Chondrocyte (in vitro differentiated cells): ENCODE measurements at places on chromosomes 1 and 21.

DNA sequence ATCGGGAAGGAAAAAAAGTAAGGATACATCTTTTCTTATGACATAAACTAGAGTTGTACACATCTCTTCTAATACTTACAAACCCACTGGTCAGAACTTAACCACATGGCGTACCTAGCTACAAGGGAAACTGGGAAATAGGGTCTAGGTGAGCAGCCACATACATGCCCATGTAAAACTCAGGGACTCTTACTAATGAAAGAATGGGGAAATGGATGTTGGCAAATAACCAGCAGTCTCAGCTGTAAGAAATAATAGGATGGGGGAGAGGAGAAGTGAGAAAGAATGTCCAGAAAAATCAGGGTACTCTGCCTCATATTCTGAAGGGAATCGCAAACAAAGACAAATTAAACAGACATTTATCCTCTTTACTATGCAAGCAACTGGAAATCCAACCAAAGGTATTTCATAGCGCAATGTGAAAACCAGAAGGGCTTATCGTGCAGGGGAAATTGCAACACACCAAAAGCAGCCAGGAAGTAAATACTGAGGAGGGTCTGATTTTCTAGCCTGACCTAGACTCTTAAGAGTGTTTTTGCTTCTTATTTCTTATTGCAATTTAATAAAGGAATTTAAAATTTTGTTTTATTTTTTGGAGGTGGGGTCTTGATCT lies 17.5 kb downstream of the GTF2B start:
- peaks cover 11% of the 10 kb centered on the region for H3K4me1 ChIP-seq
- DNase-seq: no peak
- no peak overlapping the region for H3K27ac ChIP-seq
- H3K27me3 ChIP-seq: no peaks in the 10 kb centered on the region
- no peaks in the 10 kb centered on the region for H3K36me3 ChIP-seq

DNA sequence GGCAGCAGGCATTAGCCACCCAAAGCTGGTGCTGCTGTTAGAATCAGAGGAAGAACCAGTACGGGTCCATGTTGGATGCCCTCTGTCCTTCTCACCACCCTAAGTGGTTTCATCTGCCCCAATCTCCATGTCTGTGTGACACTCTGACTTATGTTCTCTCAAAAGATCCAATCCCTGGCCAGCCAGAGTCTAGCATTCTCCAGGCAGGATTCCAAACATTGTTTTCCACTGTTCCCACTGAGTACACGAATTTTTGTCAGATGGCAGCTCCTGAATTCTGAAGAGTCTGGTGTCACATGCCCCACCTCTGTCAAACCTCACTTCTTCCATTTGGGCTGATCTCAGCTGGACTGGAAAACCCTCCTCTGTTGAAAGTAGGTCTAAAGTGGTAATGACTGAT lies 166.0 kb downstream of the DISC1 start:
- no peak for DNase-seq
- peaks cover 1% of the 10 kb centered on the region for H3K36me3 ChIP-seq
- H3K27ac ChIP-seq: no peak overlapping the region
- H3K4me3 ChIP-seq: no peak overlapping the region
- H3K4me1 ChIP-seq: peaks cover 17% of the 10 kb centered on the region

DNA sequence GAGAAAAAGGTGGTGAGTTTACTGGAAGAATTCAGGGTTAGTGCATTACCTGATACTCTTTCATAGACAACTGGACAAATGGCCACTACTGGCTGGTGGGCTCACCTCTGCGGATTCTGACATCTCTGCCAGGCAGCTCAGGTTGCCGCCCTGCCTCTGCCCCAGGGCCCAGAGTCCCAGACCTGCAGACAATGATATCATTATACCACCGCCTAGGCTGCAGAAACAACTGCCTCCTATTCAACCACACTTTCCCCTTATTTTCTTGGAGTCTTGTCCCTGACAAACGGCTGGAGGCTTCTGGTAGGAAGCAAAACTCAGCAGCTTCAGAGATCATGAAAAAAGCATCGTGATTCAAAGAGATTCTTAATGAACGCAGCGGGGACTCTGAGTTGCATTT lies 37.0 kb downstream of the IRF2BP2 start:
- H3K4me3 ChIP-seq: no peak overlapping the region
- no peak for DNase-seq
- H3K4me1 ChIP-seq: no peaks in the 10 kb centered on the region
- no peaks in the 10 kb centered on the region for H3K36me3 ChIP-seq
- no peak overlapping the region for H3K27ac ChIP-seq

DNA sequence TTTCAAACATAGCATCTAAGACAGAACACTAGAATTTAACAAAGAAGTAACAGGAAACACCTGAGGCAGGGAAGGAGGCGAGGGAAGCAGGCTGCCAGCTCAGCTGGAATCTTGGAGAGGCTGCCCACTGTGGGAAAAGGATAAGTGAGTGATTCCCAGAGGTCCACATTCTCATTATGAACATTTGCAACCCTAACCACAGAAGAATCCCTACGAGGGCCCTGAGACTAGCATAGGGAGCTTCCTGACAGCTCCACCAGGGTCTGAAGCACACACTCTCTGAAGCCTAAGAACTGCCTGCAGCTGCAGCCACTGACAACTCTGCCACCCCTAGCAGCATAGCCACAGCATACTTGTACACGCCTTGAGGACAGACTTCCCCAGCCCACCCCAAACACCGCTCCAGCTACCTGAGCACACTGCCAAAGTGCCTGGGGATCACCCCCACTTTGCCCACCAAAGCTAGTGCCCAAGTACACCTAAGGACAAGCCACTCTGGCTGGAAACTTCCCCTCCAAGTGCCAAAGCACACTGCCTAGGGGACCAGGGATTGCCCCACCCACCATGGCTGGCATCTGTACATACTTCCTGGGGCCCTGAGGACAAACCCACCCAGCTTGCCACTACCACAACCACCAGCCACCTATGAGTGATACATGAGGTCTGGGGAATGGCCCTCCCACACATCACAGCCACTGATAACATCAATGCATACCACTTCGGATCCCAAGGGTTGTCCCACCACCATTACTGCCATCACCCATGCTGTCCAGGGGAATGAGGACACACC lies 76.6 kb upstream of the GUCA2A start:
- no peak overlapping the region for H3K4me3 ChIP-seq
- peaks cover 12% of the 10 kb centered on the region for H3K36me3 ChIP-seq
- no peaks in the 10 kb centered on the region for H3K27me3 ChIP-seq
- no peak for DNase-seq
- H3K4me1 ChIP-seq: peaks cover 22% of the 10 kb centered on the region
- H3K27ac ChIP-seq: peak overlapping the region; percentile 55

GRCh38 chr21:39134288-39134810 lies 48.9 kb downstream of the PSMG1 start:
- H3K27ac ChIP-seq: no peak overlapping the region
- H3K27me3 ChIP-seq: no peaks in the 10 kb centered on the region

DNA sequence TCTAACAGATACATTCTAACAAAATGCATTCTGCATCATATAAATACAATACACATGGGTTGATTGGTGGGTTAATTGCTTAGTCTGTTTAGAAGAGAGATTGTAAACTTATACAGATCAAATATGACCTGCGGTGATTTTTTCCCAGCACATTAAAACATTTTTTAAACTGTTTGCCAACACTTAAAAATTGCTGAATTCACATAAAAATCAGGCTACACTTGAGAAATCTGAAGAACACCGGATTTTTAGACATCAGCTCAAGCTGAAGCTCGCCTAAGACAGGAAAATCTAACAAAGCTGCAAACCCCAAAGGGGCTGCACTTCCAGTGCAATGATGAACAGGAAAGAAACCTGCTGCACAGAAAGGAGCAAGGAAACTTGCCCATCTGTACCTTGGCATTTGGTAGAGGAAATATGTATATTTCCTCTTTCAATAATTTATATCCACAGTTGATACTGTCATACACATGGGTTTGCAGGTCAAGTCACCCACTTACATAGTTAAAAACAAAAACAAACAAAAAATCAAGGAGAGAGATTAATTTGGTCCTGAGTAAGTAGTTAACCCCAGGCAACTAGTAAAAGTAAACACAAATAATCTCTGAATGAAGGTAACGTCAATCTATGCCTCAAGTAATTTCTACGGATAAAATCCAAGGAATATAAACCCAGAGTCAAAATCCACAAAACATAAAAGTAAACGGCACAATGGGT lies 30.4 kb upstream of the JAK1 start:
- no peak overlapping the region for H3K27ac ChIP-seq
- peaks cover 10% of the 10 kb centered on the region for H3K4me1 ChIP-seq
- H3K4me3 ChIP-seq: no peak overlapping the region
- peaks cover 5% of the 10 kb centered on the region for H3K36me3 ChIP-seq
- no peaks in the 10 kb centered on the region for H3K27me3 ChIP-seq

DNA sequence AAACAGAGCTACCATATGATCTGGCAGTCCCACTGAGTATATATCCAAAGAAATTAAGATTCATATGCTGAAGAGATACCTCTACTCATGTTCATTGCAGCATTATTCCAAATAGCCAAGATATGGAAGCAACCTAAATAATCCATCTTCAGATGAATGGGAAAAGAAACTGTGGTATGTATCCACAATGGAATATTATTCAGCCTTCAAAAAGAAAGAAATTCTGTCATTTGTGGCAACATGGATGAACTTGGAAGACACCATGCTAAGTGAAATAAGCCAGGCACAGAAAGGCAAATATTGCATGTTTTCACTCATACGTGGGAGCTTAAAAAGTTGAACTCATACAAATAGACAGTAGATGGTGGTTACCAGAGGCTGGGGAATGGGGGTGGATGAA lies 47.8 kb downstream of the UBE4B start:
- H3K4me1 ChIP-seq: peaks cover 21% of the 10 kb centered on the region
- H3K27me3 ChIP-seq: no peaks in the 10 kb centered on the region
- H3K27ac ChIP-seq: no peak overlapping the region
- DNase-seq: no peak
- H3K4me3 ChIP-seq: no peak overlapping the region

GRCh38 chr1:169113613-169114119 lies 7.2 kb downstream of the ATP1B1 start:
- no peaks in the 10 kb centered on the region for H3K27me3 ChIP-seq
- no peak for DNase-seq
- peaks cover 91% of the 10 kb centered on the region for H3K4me1 ChIP-seq
- peaks cover 30% of the 10 kb centered on the region for H3K36me3 ChIP-seq
- peak overlapping the region; percentile 94 for H3K27ac ChIP-seq
- no peak overlapping the region for H3K4me3 ChIP-seq

DNA sequence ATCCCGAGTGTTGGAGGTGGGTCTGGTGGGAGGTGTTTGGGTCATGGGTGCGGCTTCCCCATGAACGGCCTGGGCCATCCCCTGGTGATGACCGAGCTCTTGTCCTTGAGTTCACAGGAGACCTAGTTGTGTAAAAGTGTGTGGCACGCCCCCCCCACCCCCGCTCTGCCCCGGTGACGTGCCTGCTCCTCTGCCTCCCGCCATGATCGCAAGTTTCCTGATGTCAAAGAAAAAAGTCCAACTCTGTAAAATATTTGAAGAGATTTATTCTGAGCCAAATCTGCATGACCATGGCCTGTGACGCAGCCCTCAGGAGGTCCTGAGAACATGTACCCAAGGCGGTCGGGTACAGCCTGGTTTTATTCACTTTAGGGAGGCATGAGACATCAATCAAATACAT lies 125.1 kb upstream of the COL6A1 start:
- peaks cover 12% of the 10 kb centered on the region for H3K4me1 ChIP-seq
- no peak overlapping the region for H3K27ac ChIP-seq
- H3K4me3 ChIP-seq: no peak overlapping the region

- H3K27me3 ChIP-seq: peaks cover 35% of the 10 kb centered on the region
- H3K27ac ChIP-seq: no peak overlapping the region
- peaks cover 5% of the 10 kb centered on the region for H3K36me3 ChIP-seq
- no peak overlapping the region for H3K4me3 ChIP-seq
- DNase-seq: no peak
These were observed 124.4 kb upstream of the BARHL2 start for GRCh38 chr1:90841473-90841872.

DNA sequence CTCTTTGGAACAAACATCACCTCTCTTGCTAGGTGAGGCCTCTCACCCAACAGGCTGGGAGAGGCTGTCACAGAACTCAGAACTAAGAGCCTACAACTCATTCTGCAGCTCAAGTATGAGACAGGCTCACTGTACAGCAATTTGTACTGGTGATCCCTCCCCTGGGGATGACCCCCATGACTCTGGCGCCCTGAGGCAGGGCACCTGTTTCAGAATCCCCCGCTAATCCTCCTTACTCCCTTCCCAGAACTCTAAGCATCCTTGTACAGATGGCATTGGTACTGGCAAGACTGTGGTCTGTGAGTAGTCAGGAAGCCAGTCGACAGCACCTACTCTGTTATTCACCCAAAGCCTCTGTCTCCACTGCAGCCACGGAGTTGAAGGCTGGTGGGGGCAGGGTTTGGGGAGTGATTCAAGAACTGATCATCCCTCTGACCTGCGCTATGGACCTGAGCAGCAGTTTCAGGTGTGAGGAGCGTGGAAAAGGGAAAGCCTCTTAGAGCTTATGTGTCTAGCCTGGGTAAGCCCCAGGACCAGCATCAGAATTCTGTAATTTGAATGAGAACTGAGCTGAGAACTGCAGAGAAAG lies 655.5 kb downstream of the KIF26B start:
- no peak for DNase-seq
- H3K4me1 ChIP-seq: no peaks in the 10 kb centered on the region
- peaks cover 3% of the 10 kb centered on the region for H3K36me3 ChIP-seq
- H3K27me3 ChIP-seq: no peaks in the 10 kb centered on the region
- H3K27ac ChIP-seq: no peak overlapping the region
- no peak overlapping the region for H3K4me3 ChIP-seq

GRCh38 chr21:14913638-14914037 lies 151.2 kb downstream of the NRIP1 start:
- no peak overlapping the region for H3K4me3 ChIP-seq
- H3K4me1 ChIP-seq: peaks cover 23% of the 10 kb centered on the region
- no peak overlapping the region for H3K27ac ChIP-seq
